GM12864 (cell line): ENCODE measurements at places on chromosomes 12 and 14.

GRCh38 chr12:117080661-117081144, 18.5 kb downstream of the TESC start:
- DNase-seq, result no peak

- no peak for DNase-seq
Measured at GRCh38 chr12:45973526-45973925, 16.8 kb downstream of the SCAF11 start.

- no peak for DNase-seq
Measured at GRCh38 chr12:89618113-89618862, 90.3 kb downstream of the ATP2B1 start.

GRCh38 chr12:27057543-27057942, 24.8 kb downstream of the C12orf71 start:
- DNase-seq, result no peak

DNA sequence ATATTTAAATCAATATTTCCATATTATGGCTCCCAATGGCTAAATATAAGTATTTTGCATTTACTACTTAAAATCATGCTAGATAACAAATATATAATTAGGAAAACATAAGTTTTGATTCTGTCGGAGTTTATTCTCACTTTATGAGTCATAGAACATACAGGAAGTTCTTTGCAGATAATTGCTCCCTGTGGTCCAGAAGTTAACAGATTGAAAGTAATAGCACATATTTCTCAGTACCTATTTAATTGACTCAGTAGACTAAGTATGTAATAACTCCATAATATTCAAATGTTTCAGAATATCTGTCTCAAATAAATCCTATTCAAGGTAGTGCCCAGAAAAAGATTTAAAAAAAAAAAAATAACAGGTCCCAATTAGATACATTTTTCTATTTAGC, 806.0 kb upstream of the ATXN7L3B start:
- no peak for DNase-seq

DNA sequence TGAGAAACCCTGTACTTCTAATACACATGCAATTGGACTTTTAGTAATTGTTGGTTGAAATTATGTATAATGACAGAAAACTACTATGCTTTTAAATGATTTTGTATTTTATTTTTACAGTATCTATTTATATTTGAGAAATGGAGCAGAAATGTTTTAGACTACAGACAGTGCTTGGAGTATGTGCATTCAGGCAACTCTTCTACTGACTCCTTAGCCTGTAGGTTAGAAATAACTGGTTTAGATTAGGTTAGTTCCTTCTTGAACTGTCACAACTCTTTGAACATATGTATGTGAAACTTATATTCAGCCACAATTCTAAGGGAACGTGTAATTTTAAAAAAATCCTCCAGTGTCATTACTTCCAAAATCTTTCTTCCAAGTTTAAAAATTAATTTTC, 1.7 kb downstream of the FGFR1OP2 start:
- DNase-seq, result no peak

GRCh38 chr12:104955703-104956102, 2.4 kb downstream of the SLC41A2 start:
- DNase-seq, result no peak

GRCh38 chr12:103558879-103559278, 28.2 kb upstream of the STAB2 start:
- DNase-seq, result no peak

- no peak for DNase-seq
Measured at GRCh38 chr14:21055432-21056117, 2.0 kb upstream of the RNASE8 start.

DNA sequence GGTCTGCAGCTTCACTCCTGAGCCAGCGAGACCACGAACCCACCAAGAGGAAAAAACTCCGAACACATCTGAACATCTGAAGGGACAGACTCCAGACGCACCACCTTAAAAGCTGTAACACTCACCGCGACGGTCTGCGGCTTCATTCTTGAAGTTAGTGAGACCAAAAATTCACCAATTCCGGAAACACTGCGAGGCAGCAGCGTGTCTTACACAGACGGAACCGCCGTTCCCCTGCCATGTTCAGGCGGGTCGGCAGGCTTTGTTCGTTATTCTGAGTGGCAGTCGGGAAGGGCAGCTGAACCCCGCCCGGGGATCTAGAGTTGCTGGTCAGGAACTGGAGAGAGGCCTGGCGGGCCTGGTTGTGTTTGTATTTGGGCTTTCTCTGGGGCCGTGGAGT, 20.3 kb upstream of the LPCAT3 start:
- no peak for DNase-seq

- DNase-seq, result no peak
Measured at GRCh38 chr12:45203767-45204166, 12.1 kb upstream of the ANO6 start.

DNA sequence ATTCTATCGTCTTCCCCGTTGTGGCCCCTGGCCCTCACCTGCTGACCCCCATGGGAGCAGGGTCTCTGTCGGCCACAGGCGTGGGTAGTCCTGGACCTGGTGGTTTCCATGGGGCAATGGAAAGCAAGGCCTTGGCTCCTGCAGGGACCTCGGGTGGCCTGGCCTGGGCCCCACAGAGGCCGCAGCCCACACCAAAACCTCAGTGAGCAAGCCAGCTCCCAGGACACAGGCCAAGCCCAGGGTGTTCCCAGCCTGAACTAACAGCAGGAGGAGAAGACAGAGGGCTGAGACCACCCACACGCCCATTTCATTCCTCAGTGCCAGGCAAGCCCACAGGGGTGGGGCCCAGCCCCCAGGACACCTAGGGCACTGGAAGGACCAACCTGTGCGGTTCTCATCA, 16.9 kb downstream of the ABCB9 start:
- DNase-seq, result no peak

GRCh38 chr14:102370305-102370809, 7.6 kb downstream of the TECPR2 start:
- no peak for DNase-seq

- DNase-seq, result peak; percentile 13
Measured at GRCh38 chr14:93655078-93655750, 133.1 kb downstream of the PRIMA1 start.

- DNase-seq, result no peak
Measured at GRCh38 chr14:64857979-64858744, 21.5 kb downstream of the SPTB start.

DNA sequence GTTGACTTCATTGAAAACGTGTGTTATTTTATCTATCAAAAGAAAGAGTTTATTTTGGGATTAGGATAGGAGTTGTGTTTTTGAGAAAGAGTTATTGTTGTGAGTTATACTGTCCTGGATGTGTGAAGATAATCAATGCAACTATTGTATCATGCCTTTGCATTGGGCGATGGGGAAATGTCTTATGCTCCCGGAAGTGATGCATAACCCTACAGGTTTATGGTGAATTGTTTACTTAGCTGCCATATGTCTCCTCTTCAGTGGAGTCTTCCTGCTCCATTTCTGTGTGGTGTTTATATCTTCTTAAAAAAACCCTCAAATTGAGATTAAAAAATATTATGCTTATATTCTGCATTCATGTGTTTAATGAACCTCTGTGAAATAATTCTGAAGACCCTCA, 6.5 kb downstream of the PDE3A start:
- DNase-seq, result no peak

GRCh38 chr12:46965880-46966279, 113.5 kb upstream of the PCED1B start:
- DNase-seq, result no peak

- DNase-seq, result no peak
Measured at GRCh38 chr14:77882636-77883035, 82.7 kb downstream of the ADCK1 start.

- DNase-seq, result no peak
Measured at GRCh38 chr12:58419196-58419760, 477.9 kb downstream of the ATP23 start.

- no peak for DNase-seq
Measured at GRCh38 chr14:38774162-38774561, 328.9 kb downstream of the SEC23A start.

GRCh38 chr12:123071857-123072256, 79.0 kb downstream of the PITPNM2 start:
- DNase-seq, result no peak

GRCh38 chr14:38505973-38506249, 250.0 kb upstream of the CLEC14A start:
- DNase-seq, result no peak

DNA sequence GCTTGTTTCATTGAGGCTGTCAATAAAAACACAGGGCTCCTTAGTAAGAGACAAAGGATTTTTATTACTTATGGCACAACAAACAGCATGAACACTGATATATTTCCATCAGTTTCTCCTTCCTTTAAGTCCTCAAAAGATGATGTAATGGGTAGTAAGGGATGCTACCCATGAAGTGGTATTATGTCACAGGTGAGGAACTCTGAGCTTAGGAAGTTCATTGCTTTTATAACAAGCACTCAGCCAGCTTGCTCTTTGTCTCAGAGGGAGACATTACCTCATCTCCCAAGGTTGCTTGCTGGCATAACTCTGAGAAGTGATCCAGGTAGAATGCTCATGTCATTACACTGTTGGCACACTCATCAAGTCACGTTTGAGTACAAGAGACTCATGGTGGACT, 287.0 kb upstream of the OR4E1 start:
- no peak for DNase-seq

DNA sequence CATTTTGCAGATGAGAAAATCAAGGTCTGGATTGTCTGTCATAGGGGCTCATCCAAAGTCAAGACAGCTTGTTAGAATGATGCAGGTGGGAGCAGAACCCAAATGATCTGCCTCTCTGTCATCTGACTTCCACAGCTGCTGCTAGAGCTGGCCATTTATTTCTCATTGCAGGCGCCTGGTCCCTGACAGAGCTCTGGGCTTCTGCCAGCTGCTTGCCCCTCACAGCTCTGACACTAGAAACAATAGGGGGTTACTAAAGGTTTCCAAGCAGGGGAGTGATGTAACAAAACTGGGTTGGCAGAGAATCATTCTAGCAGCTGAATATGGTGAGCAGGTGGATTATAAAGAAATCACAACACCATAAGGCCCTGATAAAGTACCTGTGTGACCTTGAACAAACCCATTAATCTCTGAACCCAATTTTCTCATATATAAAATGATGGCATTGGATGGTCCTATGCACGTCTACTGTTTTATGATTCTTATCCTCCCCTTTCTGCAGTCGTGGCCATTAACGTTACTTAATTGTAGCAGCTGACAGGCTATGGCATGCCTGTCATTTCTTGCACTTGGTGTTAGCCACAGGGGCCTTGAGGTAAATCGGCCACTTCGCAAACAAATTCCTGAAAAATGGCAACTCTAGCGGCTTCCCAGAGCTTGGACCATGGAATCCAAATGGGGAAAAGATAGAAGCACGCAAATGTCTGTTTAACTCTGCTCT, 134.6 kb downstream of the RMST start:
- no peak for DNase-seq

- DNase-seq, result no peak
Measured at GRCh38 chr14:72920008-72920407, 6.3 kb upstream of the DCAF4 start.

DNA sequence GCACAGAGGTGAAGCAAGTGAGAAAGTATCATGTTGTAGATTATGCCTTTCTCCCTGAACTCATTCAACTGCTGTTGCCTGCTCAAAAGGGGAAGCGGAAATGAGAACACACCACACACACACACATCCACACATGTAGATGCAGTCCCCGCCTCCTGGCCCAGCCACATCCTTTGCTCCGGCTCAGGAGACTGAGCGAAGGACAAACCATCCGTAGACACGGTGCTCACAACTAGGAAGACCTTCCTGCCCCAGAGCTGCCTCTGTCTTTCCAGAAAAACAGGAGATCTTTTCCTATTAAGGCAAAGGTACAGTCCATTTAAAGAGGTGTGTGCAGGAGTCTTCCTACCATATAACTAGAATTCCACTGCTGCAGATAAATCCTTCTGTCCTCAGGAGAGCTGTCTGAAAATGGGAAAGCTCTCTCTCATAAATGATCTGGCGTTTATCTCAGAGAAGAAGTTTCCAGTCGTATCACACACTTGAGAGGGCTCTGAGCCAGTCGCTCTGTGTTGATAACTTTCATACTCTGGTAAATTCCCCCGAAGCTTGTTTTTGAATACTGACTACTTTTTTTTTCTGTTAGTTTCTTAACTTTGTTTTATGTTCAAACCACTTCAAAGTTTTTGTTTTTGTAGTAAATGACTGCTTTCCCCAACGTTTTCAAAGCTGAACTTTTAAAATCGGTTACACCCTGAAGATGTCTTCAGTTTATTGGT, at the start of gene TESPA1:
Gene TESPA1, minus strand, starts transcription at position 105 of the 719 bp plus-strand sequence. CDS start 10,200 bp downstream, outside the sequence.
- peak; percentile 90 for DNase-seq

- no peak for DNase-seq
Measured at GRCh38 chr12:27998658-27999057, 26.1 kb upstream of the PTHLH start.

DNA sequence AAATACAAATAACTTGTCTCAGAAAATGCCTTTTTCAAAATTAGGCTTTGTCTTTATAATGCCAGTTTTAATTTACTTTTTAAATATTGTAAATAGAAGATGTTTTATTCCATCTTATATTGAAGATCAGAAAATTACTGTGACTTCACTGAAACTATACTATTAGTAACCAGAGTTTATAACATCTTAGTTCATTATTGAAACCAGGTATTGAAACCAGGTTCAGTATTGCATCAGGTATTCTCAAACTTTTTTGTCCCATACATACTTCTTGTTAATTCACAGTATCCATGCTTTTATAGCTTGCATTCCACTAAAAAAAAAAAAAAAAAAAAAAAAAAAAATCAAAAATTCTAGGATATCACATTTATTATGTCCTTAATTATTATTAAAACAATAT, 227.5 kb downstream of the GXYLT1 start:
- no peak for DNase-seq

- DNase-seq, result no peak
Measured at GRCh38 chr14:75310295-75311111, 31.9 kb downstream of the FOS start.

DNA sequence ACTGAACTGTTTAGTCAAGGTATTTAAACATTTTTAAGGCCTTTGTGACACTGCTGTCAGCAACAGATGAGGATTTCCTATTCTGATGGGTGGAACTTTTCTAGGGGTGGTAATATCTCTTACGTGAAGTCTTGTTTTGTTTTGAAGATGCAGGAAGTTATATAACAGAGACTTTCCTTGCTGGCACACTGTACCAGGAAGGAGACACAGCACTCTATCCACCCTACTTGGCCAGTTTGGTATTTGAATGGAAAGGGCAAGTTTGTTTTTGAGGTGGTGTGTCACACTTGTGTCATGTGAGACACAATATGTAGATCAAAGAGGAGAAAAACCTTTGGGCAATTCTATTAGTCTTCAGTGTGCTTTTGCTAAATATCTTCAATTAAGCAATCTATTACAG, 51.6 kb upstream of the SRP54 start:
- no peak for DNase-seq

DNA sequence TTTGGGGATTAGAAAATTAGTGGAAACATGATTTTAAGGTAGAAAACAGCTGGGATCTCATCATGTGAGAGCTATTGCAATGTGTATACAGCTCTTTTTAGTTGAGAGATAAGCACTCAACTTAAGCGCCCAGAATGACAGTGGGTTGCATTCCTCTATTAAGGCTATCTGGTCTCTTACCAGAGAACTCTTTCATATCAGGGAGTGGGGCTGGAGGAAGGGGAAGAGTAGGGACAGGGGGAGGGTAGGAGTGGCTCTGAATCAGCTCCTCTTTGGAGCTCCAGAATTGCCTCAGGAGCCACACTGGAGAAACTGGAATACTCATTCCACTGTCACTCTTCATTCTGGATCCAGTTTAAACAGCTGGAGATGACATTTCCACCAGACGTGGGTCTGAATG, 9.2 kb upstream of the PLEKHG3 start:
- no peak for DNase-seq

- DNase-seq, result no peak
Measured at GRCh38 chr12:3698218-3698974, 54.5 kb downstream of the CRACR2A start.
